ENCODE measurements at places on chromosomes 12 and 14.
A peak's percentile ranks its signal among the peaks of the same experiment; 100 is the strongest.

GRCh38 chr12:24901576-24902461 lies 47.1 kb downstream of the BCAT1 start:
- DNase-seq: peak; percentile 34

- DNase-seq: peak; percentile 76
These were observed 6.5 kb upstream of the CDK2AP1 start for GRCh38 chr12:123278101-123278627.

DNA sequence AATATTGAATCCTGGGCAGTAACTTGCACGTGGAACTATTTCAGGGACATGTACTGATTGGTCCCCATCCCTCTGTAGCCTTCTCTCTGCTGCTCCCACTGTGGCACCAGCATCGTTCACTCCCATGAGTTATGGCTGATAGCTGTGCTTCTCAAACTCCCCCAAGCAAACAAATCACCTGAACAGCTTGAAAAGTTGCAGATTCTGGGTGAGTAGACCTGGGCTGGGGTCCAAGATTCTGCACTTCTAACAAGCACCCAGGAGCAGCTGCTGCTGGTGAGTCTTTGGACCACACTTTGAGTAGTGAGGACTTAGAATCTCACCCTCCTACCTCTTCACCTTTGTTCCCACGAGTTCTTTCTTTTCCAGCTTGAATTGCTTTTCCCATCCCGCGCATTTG lies 49.4 kb upstream of the ZFP36L1 start:
- no peak for DNase-seq

DNA sequence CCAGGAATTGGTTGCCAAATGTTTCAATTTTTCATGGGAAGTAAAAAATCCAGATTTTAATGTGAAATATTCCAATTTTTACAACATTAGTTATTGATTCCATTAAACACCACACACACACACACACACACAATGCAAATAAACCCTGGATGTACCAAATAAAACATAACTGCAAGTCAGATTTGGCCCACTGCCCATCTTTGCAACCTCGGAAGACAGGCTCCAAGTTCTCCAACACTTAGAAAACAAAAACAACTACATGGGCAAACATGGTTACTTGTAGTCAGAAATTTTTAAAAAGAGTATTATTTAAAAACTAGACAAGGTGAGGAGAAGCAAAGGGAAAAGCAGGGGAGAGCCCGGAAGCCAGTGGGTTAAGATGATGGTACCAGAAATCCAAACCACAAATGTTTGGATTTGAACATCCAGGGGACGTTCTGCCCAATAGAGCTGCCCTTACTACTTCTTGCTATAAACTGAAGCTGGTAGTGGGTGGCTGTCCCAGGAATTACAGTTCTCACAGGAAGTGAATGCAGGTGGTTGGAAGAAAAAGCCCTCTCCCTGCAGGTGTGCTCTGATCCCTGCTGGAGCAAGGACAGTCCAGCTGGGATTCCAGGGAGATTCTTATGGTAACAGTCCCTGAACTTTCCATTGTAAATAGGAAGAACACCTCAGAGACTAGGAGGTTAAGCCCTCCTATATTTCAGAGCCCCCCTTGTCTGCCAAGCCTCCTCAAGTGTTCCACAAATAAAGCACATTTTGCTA lies 111.7 kb downstream of the SLC25A21 start:
- DNase-seq: no peak

GRCh38 chr12:50106907-50107306 lies 3.1 kb downstream of the GPD1 start:
- no peak for DNase-seq

- DNase-seq: no peak
These were observed 8.1 kb upstream of the RIC8B start for GRCh38 chr12:106766393-106766826.

GRCh38 chr14:54686219-54686870 lies 119.4 kb downstream of the SAMD4A start:
- DNase-seq: no peak

DNA sequence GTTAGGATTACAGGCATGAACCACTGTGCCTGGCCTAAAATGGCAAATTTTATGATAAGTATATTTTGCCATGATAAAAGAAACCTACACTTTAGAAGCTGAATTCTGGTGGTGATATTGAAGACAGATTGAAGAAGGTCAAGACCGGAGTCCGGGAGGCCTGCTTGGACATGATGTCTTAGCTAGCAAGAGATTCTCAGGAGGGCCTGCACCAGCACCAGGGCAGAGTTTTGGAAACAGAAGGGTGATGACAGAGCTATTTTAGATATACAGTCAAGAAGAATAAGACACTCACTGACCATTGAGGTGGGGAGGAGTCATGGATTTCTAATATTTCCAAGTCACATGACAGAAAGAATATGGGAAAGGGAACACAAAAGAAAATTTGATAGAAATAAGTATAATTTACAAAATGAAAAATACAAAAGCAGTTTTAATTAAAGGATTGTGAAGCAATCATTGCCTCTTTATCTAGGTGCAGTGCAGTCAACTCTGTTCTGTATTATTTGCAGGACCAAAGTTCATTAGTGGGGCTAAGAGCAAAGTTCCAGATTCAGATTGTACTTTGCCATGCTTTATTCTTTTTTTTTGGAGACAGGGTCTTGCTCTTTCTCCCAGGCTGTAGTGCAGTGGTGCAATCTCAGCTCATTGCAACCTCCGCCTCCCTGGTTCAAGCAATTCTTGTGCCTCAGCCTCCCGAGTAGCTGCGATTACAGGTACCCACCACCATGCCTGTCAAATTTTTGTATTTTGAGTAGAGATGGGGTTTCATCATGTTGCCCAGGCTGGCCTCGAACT lies 9.3 kb upstream of the PPP4R3A start:
- no peak for DNase-seq

DNA sequence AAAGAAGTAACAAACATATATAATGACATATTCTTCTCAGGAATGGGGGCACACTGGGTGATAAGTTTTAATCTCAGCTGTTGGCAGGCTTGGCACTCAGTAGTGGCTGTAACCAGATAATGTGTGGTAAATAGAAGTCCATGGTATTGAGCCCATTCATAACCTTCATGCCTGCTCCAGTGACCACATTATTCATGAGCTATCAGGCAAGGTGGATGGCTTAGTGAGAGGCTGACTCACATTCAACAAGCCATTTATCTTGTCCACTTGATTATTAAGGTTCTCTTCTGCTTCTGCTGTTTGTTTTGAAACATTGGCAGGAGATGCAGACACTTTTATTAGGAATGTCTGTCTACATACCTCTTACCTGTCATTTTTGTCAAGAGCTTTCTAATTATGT lies 950.4 kb upstream of the LRFN5 start:
- no peak for DNase-seq

GRCh38 chr14:32006263-32007110 lies 70.6 kb upstream of the ARHGAP5 start:
- no peak for DNase-seq

DNA sequence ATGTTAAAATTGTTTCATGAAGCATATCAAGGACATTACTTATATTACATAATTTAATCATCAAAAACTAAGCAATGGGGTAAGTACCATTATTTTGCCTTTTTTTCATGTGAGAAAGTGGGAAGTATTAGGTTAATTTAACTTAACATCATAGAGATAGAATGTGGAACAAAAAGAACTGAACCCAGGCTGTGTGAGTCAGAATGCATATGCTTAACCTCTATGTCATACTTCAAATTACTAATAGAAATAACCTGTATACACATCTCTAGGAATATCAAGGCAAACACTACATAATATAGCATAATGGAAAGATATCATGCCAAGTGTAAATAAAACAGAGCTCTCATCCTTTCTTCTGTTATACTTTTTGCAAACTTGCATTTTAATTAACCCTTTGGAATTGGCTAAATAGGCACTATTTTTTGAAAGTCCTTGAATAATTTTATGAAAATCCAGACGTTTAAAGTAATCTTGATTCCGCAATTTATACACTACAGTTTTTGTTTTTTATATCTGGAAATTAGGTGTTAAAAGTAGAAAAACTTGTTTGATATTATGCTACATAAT lies 777.7 kb downstream of the SLC6A15 start:
- no peak for DNase-seq

DNA sequence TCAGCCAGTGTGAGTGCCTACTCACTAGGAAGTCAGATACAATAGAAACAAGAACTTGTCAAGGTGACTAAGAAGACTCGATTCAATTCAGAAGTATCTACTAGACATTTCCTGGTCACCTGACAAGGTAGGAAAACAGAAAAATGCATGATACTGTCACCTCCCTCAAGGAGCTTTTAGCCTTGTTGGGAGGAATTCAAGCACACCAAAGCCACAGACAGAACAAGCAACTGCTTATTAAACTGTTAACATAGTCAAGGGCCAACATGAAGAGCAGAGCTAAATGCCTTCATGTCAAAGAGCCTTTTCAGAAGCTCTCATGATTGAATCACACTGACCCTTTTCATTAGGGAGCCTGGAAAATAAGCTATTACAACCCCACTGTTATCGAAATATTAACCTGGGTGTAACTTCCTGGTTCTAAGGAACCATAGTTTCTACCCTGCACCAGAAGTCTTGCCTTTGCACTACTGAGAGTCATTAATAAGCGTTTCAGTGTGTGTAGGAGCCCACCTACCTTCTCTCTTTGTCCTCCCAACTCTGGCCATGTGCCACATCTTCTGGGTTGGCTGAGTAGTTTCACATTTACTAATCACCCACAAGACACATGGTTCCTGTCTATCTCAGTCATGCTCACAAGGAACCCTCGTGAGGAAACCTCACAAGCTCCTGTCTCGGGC lies 31.0 kb upstream of the LGALS3 start:
- DNase-seq: peak; percentile 82

DNA sequence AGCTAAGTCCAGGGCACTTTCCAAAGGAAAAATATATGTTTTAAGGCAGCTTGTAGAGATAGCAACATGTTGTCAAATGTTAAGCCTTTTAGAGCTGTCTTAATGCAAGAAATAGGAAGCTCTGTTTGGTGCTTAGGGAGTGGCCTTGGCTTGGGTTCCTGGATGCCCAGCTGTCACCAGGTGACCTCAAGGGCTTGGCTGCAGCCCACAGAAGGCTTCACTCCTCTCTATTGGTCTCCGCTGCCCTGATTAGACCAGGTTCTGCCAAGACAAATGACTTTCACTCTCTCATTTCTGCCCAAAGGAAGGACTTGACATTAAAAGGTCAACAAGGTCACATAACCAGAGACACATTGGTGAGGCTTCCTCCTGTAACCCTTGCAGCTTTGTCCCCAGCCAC lies 76.8 kb downstream of the WSCD2 start:
- DNase-seq: no peak

DNA sequence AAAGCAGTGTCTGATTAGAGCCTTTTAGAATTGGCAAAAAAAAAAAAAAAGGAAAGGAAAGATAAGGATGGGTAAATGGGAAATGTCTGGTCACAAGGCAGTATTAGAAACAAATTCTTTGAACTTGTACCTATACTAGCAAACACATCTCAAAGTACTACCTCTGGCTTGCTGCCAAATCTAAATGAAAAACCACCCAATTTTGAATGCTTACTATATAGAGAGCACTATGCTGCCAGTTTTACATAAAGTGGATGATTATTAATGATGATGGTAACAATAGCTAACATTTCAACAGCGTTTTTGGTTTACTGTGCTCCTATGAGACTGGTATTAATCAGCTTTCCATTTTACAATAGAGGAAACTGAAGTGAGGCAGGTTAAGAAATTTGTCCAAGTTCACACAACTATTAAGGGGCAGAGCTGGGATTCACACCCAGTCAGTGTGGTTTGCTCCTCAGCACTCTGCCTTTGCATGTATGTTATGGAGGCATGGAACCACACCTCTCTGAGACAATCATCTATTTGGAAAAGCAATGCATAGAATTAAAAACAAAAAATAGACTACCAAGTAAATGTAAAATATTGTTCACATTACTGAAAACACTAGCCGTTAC lies 34.2 kb downstream of the ATP2B1 start:
- no peak for DNase-seq

- DNase-seq: no peak
These were observed 95.8 kb downstream of the ITPK1 start for GRCh38 chr14:93019970-93020369.

- no peak for DNase-seq
These were observed 134.1 kb upstream of the VRK1 start for GRCh38 chr14:96663076-96663475.

- no peak for DNase-seq
These were observed 14.9 kb downstream of the SLC35E3 start for GRCh38 chr12:68760806-68761441.

DNA sequence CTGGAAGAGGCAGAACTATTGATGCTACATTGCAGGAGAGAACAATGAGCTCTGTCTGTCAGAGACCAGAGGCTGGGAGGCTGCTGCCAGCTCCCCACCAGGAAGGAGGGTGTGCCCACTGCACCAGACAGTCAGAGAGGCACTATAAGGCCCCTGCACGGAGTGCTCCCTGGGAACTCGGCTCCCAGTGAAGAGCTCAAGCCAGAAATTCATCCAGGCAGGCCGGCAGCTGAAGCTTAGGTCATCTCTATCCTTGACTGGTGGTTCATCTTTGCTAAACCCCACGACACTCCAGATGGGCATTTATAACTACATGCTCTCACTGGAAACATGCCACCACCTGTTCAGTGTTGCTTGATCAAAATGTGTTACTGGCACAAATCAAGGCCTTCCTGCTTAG lies 65.1 kb upstream of the GPATCH2L start:
- no peak for DNase-seq

DNA sequence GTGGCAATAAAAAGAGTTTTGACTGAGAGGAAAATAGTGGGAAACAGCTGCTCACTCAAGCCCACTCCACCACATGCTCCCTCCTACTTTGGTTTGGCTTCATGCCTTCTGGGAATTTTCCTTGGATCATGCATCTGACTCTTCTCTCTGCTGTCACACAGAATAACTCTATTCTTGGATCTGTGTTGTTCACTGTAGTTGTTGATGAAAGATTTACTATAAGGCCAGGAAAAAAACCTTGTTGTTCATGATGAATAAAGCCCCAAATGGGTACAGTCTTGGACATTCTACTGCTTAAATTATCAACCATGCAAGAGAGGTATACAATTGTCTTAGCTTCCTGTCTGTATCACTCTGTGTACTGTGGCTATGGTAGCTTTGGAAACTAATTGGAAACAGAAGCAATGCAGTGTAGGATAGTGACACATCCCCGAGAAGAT lies 70.5 kb downstream of the TMX1 start:
- no peak for DNase-seq

DNA sequence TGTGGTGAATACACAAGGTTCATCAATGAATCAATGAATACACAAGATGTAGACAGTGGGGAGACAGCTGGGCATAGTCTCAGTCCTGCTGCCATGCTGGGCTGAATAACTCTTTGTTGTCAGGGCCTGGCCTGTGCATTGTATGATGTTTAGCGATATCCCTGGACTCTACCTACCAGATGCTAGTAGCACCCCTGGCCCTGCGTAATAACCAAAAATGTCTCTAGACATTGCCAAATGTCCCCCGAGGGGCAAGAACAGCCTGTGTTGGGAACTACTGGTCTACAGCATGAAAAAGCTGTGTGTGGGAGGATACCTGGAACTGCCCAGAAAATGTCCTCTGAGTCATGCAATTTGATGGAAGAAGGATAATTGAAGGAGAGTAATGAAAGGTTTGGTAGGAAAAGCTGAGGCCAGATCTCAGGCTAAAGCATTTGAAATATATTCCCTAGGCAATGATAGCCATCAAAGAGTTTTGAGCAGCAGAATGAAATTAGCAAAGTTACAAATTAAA lies 128.2 kb downstream of the TMEM30B start:
- no peak for DNase-seq

- no peak for DNase-seq
These were observed 37.5 kb downstream of the ACACB start for GRCh38 chr12:109153821-109154441.

Data from GM10248 (cell line).